ENCODE measurements at places on chromosomes 6 and 20.

DNA sequence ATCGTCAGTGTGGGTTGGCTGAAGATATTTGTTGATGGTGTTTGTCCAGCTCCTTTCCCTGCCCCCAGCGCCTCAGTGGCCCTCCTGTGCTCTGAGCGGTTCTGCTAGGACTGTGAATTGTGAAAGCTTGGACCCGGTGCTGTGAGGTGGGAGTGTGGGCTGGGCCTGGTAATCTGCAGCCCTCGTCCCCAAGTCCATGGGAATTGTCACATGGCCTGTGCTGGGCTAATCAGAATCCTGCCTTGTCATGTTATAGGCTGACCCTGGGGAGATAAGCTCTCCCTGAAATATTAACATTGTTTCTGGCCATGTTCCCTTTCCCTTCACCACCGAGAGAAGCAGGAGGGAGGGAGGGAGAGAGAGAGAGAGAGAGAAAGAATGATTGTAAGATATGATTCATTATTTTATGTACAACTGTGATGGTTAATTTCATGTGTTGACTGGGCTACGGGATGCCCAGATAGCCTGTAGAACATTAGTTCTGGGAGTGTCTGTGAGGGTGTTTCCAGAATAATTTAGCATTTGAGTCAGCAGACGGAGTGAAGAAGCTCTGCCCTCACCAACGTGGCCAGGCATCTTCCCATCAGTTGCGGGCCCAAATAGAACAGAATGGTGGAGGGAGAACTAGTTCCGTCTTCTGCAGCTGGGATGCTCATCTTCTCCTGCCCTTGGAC, 62.4 kb downstream of the TFAP2C start:
- no peak for DNase-seq

DNA sequence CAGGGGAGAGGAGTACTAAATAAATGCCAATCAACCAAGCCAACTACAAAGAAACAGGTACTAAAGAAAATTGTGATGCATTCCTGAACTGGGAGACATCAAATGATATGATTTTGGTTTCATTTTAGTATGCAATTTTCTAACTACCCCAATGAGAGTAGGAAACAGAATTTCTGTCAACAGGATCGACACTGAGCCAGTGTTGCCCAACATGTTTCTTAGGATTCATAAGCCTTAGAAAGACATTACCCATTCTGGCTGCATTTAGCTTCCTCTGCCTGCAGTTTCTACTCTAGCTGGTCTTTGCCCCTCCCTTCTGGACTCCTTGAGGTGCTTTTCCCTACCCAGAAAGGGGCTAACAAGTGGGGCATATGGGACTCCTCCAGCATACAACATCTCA, 49.8 kb downstream of the KCTD20 start:
- no peak for DNase-seq

DNA sequence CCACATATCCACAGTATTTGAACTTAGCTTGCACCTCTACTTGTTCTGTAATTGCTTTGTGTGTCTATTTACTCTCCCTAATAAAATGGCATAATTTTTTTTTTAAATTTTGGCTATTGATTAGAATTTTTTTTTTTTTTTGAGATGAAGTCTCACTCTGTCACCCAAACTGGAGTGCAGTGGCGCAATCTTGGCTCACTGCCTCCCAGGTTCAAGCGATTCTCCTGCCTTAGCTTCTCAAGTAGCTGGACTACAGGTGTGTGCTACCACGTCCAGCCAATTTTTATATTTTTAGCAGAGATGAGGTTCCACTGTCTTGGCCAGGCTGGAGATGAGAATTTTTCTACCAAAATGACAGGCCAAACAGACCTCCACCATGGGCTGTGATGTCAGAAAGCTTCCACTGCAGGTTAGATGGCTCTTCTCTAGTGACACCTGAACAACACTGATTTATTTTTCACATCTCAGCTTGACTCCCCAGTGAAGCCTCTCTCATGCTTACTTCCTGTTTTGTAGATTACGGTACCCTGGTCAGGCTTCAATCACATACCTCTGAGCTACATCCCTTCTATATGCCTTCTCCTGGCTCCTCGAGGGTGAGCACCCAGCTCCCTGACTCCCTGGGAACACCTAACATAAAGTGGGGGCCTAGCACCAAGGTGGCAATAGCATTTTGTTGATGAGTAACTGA, 112.8 kb downstream of the ARHGAP18 start:
- no peak for DNase-seq

GRCh38 chr6:169008641-169009257, 244.9 kb downstream of the THBS2 start:
- DNase-seq = no peak

- peak; percentile 56 for DNase-seq
Observed at GRCh38 chr20:49484180-49485140, 2.0 kb upstream of the KCNB1 start.

GRCh38 chr6:56510984-56511531, 131.6 kb downstream of the DST start:
- DNase-seq = no peak

DNA sequence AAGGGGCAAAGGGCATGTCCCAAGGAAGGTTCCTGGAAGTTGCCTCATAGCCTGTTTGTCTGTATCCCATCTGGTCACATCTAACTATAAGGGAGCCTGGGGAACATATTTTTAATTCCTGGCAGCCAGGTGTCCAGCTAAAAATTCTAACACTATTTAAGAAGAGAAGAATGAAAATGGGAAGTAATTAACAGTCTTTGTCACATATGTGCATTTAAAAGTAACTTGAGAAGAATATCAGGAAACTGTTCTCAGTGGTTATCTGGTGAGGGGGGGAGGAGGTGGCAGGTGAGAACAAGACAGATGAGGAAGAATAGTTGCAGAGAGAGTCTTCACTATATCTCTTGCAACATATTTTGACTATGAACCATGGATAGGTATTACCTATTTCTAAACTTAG, 75.5 kb upstream of the ELOVL5 start:
- DNase-seq = no peak

DNA sequence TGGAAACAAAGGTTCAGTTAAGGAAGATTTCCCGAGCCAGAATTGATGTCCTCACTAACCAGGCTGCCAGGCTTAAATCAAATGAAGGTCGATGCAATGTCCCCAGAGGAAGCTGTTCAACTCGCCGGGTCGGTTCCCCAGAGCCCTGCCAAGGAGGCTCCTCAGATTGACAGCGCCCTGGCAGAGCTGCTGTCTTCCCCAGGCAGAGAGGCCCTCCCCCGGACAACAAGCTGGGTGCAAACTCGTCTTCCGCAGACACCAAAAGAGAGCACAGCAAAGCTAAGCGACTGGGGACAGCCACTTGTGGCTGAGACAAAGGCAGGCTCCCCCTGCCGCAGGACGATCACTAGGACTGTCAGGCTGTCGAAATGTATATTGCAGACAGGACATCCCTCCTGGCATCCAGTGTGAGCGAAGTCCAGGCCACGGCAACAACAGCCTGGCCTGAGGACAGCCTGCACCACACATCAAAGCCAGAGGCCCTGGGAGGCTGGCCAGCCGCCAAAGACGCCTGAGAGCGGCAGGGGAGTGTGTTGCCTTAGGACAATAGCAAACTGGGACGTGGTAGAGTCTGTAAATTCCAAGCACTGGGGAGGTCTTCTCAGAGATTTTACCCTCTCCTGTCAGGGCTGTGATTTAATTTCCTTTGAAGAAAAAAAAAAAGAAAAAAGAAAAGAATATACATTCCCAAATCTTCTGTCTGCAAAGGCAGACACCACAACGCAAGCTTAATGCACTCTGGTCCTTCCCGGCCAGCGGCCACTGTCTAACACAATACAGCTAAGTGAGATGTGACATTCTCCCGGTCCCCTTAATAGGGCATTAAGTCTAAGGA, 99.1 kb downstream of the HIVEP2 start:
- DNase-seq = peak; percentile 32
